ENCODE measurements at places on chromosomes 2 and 18.

DNA sequence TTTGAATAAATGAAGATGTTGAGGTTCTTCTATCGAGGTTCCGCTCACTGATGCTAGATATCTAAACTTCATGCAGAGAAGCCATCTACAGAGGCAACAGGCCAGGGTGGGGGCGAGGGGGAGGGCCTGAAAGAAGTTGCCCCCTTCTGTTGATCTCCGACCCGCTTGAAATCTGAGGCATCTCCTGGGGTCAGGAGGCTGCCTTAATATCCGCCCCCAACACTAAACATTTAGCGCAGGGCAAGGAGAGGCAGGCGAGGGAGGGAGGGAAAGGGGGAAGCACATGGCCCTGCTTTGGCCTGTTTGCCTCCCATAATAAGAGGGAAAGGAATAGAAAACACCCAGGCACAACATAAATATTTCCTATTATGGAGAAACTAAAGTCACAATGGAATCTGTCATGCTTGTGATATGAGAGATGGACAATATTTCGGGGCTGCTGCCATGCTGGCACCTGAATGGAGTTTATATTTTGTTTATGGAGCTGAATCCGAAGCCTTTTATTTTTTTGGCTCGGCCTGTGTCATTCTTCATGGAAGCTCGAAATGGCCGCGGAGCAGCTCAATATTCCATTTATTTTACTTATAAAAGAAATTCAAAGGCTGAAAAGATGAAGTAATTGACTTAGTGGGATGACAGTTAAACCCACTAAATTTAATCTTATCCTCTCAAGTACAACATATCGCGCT lies 221.1 kb downstream of the INSIG2 start:
- DNase-seq = peak; percentile 18

GRCh38 chr2:37527361-37527760 lies 144.1 kb downstream of the CDC42EP3 start:
- DNase-seq = no peak

DNA sequence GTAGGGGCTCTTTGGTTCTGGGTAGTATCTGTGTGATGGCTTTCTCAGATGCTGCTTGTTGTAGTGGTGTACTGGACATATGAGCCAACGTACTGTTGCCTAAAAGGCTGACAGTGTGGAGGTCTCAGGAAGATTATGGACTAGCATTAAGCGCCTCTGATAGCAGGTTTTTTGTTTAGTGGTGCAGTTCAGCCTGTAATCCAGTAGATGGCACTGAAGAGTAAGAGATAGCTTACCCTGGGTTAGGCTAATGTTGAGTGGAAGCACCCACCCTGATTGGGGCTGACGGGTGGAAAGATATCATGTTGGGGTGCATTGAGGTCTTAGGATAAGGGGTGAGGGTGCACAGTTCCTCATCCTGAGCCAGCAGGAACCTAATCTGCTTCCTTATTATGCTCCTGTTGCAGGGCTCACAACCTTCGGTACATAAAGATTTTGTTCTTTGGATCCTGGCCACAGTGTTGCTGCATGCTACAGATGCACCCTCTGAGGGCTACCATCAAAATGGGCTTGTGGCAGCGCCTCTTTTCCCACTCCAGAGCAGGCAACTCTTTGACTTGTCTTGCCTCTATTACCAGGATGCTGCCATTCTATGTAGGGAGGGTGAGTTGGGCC lies 79.6 kb downstream of the MSTN start:
- DNase-seq = no peak

- no peak for DNase-seq
Measured at GRCh38 chr2:72901426-72901825, 14.2 kb downstream of the SPR start.

- no peak for DNase-seq
Measured at GRCh38 chr2:134389381-134389780, 135.5 kb downstream of the MGAT5 start.

DNA sequence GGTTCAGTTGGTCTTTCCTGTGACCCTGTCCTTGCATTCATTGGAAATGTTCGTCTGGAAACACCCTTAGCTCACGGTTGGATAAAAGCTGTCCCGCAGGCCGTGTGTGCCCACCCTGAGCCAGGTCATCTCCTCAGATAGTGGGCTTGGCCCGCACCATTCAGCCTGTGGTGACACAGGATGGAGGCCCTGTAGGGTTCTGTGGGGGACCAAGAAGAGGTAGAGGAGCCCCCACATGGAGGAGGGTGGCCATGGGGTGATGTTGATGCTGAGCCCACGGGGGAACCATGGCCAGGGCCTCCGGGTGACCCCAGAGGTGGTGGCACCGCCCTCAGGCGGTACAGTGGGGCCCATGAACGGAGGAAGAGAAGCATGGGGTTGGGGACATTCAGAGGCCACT lies 62.7 kb downstream of the ASAP2 start:
- DNase-seq = no peak

GRCh38 chr2:119703526-119703925 lies 24.5 kb downstream of the TMEM177 start:
- no peak for DNase-seq

- no peak for DNase-seq
Measured at GRCh38 chr2:12263730-12264129, 453.0 kb upstream of the TRIB2 start.

DNA sequence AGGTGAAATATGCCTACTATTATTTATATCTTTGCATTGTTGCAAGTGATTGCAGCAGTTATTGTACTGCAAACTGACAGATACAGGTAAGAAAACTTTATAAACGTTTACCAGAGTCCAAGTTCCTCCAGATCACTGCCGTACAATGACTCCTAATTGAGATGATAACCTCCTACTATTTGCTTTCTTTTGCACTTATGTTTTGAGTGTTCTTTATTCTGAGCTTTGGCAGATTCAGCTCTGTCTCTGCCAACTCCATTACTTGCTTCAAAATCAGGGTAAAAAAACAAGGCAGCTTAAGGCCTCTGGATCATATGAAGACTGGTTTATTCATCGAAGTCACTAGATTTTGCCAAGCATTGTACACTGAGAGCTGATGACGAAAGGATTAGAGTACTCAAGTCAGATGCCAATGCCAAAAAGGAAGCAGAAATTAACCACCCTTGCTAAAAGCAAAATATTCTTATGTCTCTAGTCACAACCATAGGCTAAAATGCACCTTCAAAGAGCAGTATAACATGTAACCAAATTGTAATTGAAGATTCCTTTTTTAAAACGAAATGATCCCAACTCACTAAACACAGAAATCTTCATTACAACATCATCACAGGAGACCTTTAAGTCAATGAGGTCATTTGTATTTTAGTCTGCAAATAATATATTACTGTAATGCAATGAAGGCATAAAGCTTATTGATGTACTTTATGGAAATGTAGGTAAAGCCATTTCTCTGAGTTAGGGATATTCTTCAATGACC lies 10.5 kb upstream of the IKZF2 start:
- DNase-seq = no peak
